ENCODE measurements at places on chromosomes 3 and 15.

GRCh38 chr3:99638167-99638948, at the start of gene COL8A1:
COL8A1 (plus strand) TSS chr3:99638594; CDS start chr3:99790683, 152,089 bp downstream.
- peak; percentile 65 for DNase-seq

DNA sequence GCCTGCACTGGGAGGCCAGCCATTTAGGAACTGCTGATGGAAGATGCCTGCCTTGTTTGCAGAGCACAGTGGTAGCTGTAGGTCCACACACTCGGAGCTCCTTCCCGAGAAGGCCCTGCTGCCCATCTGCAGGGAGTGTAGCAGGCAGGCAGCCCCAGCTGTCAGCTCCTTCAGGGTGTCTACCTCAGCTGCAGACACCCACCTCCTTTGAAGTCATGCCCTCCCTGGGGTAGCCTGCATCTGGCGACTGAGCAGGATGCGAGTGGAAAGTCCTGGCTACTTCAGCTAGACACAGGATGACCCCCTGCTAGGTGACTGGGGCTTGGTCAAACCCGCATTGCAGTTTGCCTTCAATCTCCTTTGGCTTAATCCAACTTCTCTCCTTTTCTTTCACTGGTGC, 93.2 kb upstream of the TLE3 start:
- no peak for DNase-seq

DNA sequence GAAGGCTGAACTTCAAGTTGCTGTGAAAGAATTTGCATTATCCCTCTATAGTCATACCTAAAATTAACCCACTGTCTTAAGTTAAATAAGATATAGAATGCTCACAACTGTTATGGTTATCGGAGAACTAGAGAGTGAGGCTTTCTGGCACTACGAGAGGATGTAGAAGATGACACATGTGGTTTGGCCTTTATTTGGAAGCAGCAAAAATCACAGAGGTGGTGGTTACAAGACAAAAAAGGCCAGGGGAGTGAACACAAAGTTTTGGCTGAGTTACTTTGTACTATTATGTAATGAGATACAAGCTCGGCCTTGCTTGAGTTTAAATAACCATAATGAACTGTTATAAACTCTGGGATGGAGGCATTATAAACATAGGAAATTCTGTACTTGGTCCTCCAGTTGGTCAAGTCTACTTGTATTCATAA, 78.3 kb upstream of the ICE2 start:
- DNase-seq: no peak

GRCh38 chr15:100180921-100181320, 160.9 kb downstream of the ADAMTS17 start:
- no peak for DNase-seq

DNA sequence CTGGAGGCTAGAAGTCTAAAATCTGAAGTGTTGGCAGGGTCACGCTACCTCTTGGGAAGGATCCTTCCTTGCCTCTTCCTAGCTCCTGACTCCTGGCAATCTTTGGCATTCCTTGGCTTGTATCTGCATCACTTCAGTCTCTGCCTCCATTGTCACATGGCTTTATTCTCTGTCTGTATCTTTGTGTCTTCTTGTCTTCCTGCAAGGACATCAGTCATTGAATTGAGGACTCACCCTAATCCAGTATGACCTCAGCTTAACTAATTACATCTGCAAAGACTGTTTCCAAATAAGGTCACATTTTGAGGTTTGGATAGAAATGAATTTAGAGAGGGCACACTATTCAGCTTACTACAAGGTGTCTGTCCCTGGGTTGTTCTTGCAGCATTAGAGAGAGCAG, 31.1 kb upstream of the UTS2B start:
- DNase-seq: no peak

DNA sequence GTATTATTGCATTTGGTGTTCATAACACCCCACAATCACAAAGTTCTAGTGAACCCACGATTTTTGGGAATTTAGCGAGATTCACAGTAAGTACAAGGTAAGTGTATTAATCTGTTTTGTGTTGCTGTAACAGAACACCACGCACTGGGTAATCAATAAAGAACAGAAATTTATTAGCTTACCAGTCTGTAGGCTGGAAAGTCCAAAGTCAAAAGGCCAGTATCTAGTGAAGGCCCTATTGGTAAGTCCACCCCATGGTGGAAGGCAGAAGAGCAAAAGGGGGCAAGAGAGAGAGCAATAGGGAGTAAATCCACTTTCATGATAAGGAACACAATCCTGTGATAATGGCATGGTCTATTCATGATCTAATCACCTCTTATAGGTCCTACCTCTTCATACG, 190.3 kb upstream of the KCNMB2 start:
- no peak for DNase-seq

- no peak for DNase-seq
Measured at GRCh38 chr15:60994963-60995475, 234.1 kb downstream of the RORA start.

DNA sequence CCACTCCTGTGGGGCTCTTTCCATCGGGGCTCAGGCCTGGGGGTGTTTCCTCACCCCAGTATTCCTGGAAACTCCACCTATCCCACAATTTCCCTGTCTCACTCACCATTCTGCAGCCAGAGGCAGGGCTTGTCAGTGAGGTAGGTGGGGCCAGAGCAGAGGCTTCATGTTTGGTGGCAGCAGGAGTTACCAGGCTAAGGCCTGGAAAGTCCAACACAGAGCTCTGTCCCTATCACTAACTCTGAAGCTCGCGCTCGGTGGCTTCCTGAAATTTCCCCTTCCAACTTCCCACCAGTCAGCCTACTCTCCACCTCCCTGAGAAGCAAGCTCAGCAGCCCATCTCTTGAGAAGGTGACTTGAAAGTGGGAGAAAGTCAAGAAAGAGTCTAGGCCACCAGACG, 44.2 kb downstream of the CDC25A start:
- no peak for DNase-seq

- peak; percentile 97 for DNase-seq
Measured at GRCh38 chr15:49855917-49856637, 235.2 kb downstream of the DTWD1 start.

GRCh38 chr3:127192576-127193232, at the start of gene PRR23E:
PRR23E (plus strand) TSS chr3:127193131; CDS start chr3:127196686, 3,555 bp downstream.
- no peak for DNase-seq

DNA sequence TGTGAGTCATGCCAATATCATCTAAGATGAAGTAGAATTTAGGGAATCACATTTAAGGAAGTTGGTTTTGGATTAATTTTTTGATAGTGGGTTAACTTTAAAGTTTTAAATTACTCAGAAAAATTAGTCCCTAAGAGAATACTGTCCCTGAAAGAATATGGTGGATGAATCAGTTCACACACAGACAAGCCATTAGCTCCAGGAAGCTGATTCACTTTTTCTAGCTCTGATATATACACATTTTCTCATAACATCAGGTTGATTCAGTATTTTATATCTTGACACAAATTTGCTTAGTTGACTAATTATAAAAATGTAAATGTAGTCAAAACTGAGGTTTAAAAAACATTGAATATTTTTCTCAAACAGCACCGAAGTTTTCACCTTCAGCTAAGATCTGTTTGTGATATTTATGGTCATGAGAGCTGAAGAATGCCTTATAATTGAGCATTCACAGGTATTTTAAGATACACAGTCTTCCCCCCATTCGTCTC, 55.1 kb downstream of the MYH15 start:
- no peak for DNase-seq

GRCh38 chr3:20752416-20752815, 566.4 kb upstream of the SGO1 start:
- no peak for DNase-seq

GRCh38 chr15:74716651-74717050, 8.7 kb downstream of the CYP1A1 start:
- DNase-seq: no peak

DNA sequence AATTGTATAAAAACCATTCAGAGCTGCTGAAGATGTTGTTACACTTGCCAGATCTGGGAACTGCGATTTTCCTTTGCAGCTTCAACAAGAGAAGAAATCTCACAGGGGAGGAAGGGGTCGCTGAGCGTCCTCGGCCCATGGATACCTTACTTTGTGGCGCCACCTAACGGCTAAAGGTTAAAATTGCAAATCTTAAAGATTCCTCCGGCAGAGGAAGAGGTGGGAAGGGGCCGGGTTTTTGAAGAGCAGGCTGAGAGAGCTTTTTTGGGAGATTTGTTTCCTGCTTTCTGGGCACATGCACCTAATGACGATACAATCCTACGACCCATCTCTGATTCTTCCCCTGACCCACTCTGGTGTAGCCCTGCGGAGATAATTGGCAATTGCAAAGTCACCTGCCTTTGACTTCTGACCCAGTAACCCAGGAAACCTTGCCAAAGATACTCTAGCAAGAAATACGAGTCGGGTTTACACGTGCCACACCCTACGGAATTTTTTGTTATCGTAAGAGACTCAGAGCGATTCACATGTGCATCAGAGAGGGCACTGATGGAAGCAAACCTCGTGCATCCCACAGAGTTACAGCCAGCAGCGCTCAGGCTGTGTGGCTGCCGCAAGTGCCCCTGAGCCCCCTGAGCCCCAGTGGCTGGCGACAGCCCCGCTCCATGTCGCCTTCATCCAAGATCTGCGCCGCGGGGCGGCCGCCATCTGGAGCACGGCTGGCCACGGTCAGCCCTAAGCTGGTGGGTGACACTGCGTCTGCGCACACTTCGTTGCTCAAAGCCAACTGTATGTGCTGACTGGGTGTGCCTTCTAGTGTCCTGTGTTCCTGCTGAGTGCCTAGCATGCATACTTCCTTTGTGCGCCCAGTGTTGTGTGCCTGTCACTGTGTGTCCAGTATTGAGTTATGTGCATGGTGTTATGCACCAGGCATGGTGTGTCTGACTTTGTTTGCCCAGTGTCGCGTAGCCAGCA, 55.2 kb upstream of the CHRNA7 start:
- DNase-seq: peak; percentile 49

- peak; percentile 22 for DNase-seq
Measured at GRCh38 chr3:159824333-159824732, 164.3 kb upstream of the IL12A start.

DNA sequence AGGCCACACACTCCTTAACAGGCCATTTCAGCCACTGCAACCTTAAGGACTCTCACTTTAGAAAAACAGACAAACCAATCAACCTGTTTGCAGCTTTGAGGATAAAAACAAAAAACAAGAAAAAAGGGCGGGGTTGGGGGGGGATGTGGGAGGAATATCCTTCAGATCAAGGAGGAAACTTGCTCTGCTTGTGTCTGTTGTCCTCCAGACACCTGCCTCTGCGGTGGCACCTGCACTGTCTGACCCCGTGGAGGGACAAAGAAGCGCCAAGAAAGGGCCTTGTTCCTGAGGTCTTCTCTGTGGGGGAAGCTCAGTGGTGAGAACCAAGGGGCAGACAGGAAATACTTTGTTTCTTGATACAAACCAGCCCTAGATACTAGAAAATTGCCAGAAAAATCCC, 70.5 kb downstream of the POLR2M start:
- no peak for DNase-seq

DNA sequence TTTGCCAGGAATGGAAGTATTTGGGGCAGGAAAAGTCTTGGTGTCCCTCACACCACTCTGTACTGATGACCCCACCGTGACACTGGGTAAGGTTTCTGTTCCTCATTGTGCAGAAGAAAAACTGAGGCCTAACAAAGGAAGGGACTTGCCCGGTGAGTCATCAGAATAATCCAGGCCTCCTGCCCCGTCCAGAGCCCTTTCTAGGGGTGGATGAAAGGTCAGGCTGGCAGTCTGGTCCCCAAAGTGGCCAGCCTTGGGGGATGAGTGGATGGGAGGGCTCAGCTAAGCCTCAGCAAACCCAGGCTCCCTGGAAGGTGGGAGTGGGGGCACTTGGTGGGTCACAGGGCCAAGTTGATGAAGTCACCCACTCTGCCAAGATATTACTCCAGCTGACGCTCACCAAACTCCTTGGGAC, 2.3 kb upstream of the DNAH1 start:
- no peak for DNase-seq

DNA sequence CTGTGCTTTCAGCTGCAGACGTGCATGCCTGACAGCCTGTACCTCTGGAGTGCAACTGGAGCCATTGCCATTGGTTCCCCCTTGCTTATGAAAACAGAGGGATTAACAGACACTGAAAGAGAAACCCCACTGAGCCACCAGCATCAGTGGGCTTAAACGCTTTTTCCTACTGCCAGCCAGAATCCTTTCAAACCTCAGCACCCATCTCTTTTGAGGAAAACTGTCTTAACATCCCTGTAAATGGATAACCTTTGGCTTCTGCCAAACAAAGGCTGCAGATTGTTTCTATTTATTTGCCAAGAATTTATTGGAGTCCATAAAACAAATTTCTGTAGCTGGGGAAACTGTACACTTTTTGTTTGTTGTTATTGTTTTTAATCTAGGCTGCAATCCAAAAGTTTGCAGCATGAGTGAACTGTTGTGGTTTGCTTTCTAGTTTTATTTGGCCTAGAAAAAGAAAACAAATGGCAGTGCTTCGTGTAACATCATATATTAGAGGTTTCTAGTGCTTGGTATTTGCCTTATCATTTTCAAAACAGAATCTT, 369.2 kb upstream of the IL12A start:
- DNase-seq: no peak

DNA sequence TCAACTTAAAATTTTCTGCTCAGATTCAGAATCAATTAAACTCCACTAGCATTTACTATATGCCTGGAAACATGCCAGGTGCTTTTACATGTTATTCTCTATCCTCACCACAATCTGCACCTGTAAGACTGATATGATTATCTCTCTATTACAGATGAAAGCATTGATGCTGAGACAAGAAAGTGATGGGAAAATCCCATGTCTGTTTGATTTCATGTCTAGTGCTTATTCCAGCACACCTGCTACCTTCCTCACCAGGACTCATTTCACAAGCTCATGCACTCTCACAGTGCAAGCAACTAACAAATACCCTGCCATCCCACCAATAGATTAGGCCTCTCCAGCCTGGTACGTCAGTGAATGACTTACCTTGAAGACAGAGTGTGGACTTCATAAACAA, 25.0 kb upstream of the BCL6 start:
- DNase-seq: no peak

GRCh38 chr3:89038869-89039268, 68.6 kb upstream of the EPHA3 start:
- no peak for DNase-seq

GRCh38 chr15:49625460-49626036, 4.7 kb downstream of the DTWD1 start:
- DNase-seq: no peak

- no peak for DNase-seq
Measured at GRCh38 chr3:186458306-186459107, 85.7 kb downstream of the CRYGS start.

GRCh38 chr3:151282921-151283320, 4.6 kb upstream of the P2RY14 start:
- DNase-seq: peak; percentile 40

DNA sequence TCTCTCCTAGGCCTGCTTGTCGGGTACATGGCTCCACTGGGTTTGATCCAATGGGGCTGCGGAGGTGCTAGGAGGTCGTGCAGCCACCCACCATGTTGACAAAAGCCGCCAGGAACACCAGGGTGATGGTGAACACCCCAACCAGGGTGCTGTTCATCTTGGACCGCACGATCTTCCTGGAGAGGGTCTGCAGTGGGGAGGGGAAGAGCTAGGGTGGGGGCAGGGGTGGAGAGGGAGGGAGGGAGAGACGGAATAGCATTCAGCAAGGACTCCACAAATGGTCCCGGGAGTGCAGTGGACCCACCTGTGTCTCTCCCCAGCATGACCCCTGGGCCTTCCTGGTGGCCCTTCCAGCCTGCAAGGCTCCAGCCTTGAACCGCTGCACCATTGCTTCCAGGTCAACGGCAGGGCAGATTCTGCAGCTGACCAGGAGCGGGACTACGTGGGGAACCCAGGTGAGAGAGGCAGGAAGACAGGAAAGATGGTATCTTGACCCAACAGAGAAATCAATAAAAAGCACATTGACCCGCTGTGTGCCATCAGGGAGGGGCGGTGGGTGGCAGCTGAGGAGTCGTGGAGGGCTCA, 102.3 kb downstream of the SEC22A start:
- DNase-seq: no peak
